ENCODE measurements at places on chromosomes 3 and 15.

DNA sequence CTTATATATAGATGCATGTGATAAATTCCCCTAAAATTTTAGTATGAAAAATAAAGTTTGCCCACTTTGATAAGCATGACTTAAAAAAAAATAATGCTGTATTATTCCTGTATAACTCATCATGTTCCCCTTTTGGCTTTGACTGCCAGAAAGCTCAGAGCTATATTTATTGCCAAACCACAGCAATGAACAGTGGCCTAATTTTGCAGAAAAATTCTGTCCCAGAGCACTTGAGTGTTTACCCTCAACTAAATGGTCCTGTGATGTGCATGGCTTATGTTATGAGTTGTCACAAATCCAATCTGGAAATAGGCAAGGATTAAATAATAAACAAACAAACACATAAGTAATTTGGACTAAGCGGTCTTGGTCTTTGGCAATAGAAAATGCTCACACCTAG, 276.7 kb downstream of the SLC9A9 start:
- DNase-seq = no peak

DNA sequence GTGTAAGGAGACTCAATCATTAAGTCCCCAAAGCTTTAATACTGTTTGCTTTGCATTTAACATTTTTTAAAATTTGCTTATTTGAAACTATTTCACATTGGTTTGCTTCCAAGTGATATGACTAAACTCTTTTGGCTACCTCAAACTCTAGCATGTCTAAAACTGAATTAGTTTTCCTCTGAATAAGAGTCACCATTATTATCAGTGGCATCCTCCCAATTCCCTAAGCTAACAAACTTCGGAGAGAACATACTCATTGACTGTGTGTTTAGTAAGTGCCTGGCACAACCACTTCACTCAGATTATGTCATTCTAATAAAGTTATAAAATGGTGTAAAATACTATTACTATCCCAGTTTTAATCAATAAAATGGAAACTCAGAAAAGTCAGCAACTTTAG, 21.9 kb downstream of the ATOSA start:
- no peak for DNase-seq

DNA sequence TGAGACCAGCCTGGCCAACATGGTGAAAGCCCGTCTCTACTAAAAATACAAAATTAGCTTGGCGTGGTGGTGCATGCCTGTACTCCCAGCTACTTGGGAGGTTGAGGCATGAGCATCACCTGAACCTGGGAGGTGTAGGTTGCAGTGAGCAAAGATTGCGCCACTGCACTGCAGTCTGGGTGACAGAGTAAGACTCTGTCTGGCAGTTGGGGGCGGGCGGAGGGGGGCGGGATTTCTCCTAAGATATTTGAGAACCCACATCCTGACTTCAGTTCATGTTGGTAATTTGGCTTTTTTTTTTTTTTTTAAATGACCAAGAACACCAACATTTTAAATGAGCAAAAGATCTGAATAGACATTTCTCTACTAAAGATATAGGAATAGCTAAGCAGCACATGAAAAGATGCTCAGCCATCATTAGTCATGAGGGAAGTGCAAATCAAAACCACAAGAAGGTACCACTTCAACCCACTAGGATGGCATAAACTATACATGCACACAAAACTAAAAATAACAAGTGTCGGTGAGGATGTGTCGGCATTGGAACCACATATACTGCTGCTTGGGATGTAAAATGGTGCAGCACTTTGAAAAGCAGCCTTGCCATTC, 75.6 kb upstream of the LMOD3 start:
- DNase-seq = peak; percentile 58

DNA sequence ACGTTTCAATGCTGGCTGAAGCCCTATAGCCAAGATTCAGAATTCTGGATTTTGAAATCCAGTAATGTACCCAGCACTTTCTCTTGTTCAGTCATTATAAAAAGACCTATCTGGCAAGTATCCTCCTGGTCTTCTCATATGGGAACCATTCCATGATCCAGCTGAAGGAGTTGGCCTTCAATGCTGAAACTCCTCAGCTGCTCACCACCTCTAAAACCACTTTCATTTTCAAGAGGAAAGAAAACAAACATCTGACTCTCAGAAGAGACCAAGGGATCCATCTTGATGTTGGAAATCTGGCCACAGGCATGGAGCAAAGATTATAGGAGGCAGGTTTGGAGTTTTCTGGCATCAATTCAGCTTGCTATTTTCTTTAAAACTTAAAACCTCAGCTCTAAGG, 235.4 kb downstream of the FMN1 start:
- DNase-seq = no peak

GRCh38 chr15:65791335-65792137, 557 bp downstream of the DENND4A start:
- peak; percentile 61 for DNase-seq

DNA sequence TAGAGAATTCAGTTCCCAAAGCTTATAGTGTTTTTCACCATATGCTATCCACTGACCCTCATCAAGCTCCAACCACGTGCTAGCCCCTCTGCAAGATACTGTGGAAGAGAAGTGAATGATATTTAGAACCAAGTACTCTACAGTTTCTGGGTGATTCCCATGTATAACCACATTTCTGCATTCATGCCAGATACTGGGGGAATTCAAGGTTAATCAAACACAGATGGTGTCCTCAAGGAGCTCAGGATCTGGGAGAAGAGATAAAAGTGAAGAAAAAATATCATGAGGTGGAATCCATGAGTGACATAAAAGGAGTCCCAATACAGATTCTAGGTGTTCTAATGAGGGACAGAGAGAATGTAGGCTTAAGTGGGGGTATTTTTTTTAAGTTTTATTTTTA, 195.8 kb downstream of the FHIT start:
- DNase-seq = no peak

DNA sequence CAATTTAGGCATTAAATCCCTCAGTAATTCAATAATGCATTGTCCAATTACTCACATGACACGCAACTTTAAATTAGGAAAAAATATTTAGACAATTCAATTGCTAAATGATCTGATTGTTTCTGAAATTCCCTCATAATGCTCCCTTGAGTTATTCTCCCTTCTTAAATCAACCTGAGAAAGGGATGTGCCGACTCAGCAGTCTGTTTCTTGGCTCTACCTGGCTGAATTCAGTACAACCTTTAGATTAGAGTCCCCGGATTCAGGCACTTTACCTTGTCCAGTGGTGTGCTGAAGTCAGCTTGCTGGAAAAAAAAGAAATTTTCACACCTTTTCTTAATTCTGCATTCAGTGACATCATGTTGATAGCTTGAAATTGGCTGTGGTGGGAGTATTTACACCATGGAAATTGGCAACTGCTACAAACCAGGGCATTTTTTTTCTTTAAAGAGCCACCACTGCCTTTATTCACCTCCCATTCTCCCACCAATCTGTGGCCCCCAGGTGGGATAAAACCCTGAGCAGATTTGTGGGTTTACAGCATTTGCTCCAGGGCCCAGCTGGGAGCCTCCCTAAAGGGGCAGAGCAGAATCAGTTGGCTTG, 20.9 kb upstream of the LOXL1 start:
- DNase-seq = no peak

- DNase-seq = no peak
These were observed 149.8 kb downstream of the SQOR start for GRCh38 chr15:45784656-45785055.

DNA sequence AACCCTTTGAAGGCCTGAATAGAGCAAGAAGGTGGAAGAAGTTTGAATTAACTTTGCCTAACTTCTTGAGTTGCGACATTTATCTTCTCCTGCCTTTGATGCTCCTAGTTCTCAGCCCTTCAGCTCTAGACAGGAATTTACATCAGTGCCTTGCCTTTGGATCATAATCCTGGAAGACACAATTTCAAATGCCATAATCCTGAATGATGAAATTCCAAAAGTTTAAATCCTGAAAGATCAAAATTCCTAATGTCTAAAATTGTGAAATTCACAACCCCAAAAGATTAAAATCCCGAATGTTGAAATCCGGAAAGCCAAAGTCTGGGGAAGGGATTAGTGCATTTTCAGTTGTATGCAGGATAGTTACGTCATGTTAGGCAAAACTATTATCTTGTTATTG, 166.6 kb upstream of the PDZRN3 start:
- DNase-seq = no peak

DNA sequence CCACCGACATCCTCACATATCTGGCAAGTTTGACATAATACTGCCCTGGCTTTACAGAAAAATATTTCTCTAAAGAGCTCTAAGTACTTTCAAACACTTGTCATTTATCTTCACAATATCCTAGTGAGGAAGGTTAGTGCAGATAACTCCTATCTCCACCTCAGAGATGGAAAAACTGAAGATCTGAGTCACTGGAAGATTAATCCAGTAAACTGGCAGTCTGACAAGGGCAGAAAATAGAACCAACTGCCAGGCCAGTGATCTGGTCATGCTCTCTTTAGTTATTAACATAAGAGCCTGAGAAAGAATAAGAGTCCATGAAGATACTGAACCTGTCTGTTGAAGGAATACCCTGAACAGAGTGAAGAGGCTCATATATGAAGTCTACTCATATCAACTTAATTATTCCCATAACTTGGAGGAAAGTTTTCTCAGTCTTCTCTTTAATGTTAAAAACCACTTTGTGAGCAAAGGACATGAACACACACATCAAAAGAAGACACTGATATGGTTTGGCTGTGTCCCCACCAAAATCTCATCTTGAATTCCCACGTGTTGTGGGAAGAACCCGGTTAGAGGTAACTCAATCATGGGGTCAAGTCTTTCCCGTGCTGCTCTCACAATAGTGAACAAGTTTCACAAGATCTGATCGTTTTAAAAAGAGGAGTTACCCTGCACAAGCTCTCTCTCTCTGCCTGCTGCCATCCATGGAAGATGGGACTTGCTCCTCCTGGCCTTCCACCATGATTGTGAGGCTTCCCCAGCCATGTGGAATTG, 61.4 kb downstream of the GOLIM4 start:
- DNase-seq = no peak

GRCh38 chr3:34140616-34141015, 342.2 kb downstream of the PDCD6IP start:
- DNase-seq = no peak

DNA sequence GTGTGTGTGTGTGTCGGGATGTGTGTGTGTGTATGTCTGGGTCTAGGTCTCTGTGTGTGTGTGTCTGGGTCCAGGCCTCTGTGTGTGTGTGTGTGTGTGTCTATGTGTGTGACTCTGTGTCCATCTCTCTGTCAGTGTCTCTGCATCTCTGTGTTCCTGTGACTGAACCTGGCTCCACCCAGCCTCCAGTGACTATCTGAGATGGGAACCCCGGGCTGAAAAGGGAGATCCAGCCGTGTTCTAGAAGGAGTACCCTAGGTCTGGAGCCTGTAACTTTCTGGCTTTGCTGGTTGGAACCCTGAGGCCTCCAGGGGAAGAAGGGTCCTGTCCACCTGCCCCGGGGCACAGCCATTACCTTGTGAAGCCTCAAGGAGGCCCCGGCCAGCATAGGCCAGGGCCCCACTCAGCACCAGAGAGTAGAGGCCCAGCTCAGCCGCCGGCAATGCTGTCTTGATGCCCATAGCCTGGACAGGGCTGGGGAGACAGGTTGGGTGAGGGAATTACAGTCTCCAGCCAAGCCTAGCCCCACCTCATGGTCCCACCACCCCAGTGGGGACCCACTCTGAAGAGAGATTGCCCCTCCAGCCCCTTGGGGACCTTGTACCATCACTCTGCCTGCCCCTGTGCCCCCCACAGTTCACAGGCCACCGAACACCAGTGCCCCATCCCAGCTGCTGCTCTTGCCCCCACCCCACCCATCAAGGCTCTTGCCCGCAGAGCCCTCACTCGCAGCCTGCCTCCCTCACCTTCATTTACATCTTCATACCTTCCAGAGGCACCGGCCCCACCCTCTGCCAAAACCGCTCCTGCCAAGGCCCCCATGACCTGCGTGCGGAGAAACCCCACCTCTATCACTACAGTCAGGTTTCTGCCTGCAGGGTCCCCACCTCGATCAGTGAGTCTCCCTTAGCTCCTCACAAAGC, 2.0 kb downstream of the HHATL start:
- no peak for DNase-seq

DNA sequence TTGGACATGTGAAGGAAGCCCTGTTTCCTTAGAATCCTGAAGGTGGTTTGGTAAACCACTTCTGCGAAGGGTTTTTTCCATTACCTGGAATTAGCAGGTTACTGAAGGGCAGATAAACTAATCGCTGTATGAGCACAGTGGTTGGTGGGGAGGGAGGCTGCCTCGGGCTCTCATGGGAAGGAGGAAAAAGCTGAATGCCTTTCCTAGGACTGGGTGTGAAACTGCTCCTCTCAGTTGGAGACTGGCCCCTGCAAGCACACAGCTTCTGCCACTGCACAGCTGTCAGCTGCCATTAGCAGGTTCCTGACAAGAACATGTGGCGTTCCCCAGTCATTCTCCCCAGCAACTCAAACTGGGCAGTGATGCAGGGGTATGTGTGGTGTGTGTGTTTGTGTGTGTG, 376.3 kb downstream of the GAP43 start:
- no peak for DNase-seq

DNA sequence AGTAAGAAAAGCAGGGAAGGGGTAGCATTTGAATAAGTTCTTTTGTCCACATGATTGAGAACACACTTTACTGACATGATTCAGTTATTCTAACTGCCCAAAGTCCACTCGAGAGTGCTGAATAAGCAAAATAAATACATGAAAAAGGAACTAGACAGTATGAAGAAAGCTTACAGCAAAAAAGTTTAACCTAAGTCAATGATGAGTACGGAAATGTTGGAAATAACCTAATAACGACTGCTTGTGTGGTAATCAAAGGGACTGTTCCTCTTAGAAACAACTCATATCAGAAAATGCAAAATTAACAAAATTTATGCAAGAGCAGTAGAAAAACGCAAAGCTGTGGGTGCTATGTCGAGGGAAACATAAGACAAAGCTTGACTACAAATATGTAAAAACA, 36.6 kb downstream of the DMXL2 start:
- DNase-seq = no peak

GRCh38 chr15:29656636-29657475, 165.4 kb downstream of the TJP1 start:
- no peak for DNase-seq

GRCh38 chr15:64092864-64093626, 593 bp downstream of the CIAO2A start:
- peak; percentile 57 for DNase-seq

- DNase-seq = no peak
These were observed 64.0 kb downstream of the PDE8A start for GRCh38 chr15:85045615-85046014.

DNA sequence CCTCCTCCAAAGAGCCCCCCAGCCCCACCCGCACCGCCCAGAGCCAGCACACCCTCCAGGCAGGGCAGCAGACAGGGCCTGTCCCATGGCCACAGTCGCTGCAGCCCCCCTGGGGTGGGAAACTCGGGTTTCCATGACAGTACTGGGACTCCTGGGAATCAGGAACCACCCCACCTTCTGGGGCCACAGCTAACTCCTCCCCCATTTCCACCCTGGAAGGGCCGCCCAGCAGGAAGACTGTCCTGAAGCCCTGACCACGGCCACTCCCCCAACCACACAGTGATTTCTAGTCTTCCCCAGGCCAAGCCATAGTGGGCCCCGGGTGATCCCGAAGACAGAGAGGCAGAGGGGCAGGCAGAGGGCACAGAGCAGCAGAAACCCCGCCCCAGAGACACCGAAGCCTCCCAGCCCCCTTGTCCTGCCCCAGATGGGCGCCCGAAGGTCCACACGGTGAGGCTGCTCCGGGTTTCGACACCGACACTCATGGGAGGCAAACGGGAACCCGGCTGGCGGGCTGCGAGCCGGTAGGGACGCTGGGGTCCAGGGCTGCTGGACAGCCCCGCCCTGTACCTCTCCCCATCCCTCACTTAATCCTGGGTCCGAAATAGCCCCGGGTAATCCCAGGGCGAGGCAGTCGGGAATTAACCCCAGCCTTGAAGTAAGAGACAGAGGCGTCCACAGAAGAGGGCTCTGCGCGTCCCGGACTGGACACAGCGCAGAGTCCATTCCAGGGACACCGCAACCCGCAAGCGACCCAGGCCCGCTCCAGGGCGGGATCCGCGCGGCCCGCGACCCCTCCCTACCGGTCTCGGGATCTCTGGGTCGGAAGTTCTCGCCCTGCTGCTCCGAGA, 138.4 kb downstream of the NUP210 start:
- no peak for DNase-seq
